SK-N-SH treated with all-trans-retinoic acid at 6 μM for 48 hours (cell line): ENCODE measurements at places on chromosomes 11 and 22.

GRCh38 chr22:25828422-25828821, 86.4 kb downstream of the MYO18B start:
- no peak for ATAC-seq

- no peak for ATAC-seq
Measured at GRCh38 chr11:83158357-83158786, 1.4 kb downstream of the PCF11 start.

- ATAC-seq: no peak
Measured at GRCh38 chr11:60118338-60118737, 29.9 kb downstream of the MS4A2 start.

- ATAC-seq: no peak
Measured at GRCh38 chr11:115548878-115549528, 44.8 kb upstream of the CADM1 start.

- peak; percentile 55; the same call in 2 of the 3 replicates for ATAC-seq
Measured at GRCh38 chr11:96827164-96827563, 437.4 kb downstream of the JRKL start.

DNA sequence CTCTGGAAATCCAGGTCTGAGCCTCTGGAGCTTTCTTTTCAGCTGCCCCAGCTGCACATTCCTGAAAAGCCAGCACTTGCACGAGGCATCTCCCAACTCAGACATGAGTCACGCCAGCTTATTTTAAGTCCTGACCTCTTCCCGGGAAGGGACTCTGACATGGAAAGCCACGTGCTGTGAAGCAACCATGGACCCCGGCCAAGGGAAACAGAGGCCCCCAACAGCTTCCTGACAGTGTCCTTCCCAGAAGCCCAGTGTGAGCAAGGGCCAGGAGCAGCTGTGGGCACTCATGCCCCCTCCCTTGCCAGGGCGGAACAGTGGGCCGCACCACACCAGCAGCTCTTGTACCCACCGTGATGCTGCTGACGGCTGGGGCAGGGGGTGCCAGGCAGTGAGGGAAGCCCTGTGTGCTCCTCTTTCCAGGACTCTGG, 118.8 kb upstream of the CADM1 start:
- ATAC-seq: peak; percentile 74

DNA sequence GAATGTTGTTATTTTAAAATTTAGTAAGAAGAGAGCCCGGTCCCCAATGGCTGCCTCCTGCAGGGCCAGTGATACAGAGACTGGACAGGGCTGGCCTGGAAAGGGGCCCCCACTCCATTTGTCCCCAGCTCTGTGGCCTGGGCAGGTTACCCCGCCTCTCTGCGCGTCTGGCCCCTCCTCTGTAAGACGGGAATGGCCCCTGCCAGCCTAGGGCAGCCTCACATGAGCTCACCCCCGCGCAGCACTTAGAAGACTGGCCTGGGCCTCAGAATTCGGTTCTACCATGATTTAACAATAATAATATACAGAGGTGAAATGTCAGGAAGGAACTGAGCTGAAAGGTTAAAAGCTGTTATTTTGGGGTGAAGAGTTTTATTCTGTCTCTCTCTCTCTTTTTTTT, 1.3 kb downstream of the APOBEC3G start:
- no peak for ATAC-seq

DNA sequence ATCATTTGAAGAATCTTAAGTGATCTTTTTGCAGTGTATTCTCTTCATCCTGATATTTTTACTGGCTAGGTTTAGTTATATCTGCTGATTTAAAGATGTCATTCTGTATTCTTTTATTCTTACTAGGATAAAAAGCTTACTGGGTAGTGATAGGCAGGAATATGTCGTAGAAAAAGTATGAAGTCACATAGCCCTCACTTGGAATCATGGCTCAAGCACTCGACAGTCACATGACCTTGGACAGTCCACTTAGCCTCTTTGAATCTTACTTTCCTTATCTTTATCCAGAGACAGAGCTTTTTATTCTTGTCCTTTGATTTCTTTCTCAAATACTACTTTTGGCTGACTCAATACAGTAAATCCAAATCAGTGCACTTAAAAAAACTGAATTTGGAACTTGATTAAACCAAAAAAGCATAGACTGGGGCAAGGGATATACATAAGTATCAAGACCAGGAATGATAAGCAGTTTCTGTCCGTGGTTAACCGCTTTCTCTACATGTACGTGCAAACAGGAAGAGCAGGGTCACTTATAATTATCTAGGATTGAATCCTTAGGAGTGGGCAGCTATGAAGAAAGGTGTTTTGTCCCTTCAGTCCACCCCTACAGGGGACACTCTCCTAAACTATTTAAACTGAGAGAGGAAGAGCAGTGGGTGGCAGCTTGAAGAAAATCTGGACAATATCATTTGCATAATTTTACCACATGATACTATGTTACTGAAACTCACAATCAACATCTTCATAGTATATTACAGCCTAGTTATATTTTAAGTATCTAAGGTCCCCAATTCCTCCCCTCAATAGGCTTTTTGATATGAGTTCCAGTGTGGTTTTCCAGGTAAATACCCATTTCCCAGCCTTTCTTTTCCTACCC, 8.0 kb downstream of the MMP7 start:
- ATAC-seq: peak; percentile 49; the same call in 1 of the 3 replicates

DNA sequence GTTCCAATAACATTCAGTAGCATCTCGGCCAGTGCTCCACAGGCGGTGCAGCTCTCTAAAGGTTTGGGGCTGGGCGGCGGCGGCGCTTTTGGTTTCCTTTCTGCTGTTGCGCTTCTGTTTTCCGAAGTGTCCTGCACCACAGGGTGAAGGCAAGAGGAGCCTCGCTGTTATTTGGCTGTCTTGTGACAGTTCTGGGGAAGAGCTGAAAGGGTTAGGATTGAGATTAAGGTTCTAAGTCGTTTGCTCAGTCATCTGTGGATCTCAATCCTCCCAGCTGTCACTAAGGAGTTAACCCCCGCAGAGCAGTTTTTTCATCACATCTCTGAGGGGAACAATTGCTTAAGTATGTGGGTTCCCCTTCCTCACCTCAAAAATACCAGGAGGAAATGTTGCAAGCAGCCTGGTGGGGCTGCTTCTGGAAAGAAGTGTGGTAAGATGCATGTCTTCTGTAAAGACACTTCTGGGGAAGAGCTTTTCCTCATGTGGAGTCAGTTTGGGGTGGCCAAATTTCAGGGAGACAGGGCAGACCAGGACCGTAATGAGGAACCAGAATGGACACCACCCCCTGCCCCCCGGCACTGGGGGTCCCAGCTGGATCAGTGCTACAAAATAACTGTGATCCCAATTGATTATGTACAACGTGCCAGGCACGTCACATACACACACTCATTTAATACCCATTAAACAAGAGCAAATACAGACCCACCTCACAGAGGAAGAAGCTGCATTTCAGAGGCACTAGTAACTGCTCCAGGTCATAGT, 14.2 kb downstream of the TMEM121B start:
- no peak for ATAC-seq

GRCh38 chr11:12775955-12776354, 101.7 kb downstream of the TEAD1 start:
- ATAC-seq: no peak

DNA sequence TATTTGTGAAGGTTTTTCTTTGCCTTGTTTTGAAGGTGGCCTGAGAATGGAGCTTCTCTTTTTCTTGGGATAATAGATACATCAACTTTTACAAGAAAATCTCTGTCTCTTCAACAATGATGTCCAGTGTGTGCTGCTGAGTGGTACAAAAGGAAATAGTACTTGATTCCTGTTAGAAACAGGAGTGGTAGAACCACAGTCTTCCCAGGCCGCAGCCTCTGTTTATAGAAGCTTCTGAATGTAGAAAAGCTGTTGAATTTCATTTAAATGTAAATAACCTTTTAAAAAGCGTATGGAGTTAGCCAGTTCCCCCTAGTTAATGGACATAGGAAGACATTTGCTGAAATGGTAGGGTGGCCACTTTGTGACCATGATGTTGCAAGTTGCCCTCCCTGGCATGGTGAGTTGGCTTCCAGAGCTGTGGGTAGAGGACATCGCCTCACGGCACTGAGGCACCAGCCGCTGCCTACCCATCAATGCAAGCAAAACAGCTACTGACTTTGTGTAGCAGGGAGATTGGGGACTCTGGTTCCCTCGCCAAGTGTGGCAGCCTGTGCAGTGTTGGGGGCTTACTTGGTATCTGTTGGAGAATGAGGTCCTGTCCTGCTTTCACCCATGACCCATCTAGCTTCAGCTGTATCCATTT, 31.6 kb downstream of the C11orf91 start:
- no peak for ATAC-seq

DNA sequence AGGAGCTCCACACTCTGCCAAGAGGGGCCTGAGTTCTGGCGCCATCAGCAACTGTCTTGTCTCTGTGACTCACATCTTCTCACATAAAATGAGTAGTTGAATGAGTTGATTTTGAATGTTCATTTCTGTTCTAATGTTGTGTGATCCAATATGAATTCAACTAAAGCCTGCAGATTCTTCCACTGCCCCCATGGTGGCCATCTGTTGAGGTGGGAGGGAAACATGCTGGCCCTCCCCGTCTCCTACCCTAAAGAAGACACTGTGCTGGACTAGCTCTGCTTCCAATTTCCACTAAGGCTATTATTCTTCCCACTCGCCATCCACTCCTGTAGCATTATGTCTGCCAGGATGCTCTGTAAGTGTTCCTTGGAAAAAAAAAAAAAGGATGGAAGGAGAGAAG, 555.6 kb upstream of the LARGE1 start:
- no peak for ATAC-seq

DNA sequence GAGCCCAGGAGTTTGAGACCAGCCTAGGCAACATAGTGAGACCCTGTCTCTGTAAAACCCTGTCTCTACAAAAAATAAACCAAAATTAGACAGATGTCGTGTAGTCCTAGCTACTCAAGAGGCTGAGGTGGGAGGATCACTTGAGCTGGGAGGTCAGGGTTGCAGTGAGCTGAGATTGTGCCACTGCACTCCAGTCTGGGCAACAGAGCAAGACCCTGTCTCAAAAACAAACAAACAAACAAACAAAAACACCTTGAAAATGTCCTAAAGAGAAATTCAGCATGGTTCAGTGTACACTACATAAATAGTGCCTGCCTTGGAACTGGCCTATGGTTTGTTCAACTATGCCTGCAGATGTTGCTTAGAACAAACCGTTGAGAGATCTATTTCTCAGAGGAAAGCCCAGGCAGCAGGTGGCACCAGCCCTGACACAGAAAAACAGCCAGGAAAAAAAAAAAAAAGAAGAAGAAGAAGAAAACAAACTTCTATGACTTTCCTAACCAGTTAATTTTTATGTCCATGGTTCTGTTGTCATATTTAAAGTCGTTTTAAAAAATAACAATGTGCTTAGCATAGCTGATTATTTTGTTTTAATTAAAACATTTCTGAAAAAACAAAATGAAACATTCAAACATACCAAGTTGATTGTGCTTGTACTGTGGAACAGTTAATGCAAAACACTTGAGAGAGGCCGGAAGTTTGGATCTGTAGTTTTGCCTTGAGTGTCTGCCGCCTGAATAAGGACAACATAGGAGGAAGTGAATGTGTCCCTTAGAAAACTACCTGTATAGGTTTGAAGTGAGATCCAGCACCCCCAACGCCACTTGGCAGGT, 5.4 kb downstream of the KREMEN1 start:
- ATAC-seq: no peak

- no peak for ATAC-seq
Measured at GRCh38 chr11:65937766-65938165, 7.5 kb upstream of the TSGA10IP start.

- no peak for ATAC-seq
Measured at GRCh38 chr11:21511835-21512440, 680.9 kb upstream of the ANO5 start.

- no peak for ATAC-seq
Measured at GRCh38 chr11:116901211-116901610, 63.8 kb upstream of the APOA1 start.

DNA sequence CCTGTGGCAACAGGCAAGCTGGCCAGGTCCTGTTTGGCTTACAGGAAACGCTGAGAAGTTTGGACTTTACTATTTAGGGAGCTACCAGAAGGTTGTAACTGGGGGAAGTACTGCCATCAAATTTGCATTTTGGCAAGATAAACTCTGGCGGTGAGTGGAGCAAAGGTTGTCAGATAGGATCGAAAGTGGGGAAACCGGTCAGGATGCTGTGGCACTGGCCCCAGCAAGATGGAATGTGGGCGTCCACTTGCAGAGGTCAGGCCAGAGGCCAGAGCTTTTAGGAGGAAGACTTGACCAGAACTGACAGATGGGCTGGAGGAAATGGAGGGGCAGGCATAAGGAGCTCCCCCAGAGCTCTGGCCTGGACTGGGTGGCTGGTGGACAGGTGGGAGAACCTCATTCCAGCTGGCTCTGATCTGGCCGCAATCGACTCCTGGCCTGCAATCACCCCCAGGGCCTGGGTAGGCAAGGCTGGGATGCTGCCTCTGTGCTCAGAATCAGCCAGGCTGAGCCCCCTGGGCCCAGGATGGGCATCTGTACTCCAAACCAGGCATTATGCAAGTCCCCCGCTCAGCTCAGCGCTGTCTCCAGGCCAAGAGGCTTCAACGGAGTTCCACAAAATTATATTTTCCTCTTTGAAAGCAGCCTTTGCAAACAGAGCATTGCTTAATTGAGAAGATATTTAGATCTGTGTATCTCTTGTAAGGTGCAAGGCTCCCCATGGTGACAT, 178.3 kb upstream of the NECTIN1 start:
- ATAC-seq: no peak; the same call in 1 of the 3 replicates

DNA sequence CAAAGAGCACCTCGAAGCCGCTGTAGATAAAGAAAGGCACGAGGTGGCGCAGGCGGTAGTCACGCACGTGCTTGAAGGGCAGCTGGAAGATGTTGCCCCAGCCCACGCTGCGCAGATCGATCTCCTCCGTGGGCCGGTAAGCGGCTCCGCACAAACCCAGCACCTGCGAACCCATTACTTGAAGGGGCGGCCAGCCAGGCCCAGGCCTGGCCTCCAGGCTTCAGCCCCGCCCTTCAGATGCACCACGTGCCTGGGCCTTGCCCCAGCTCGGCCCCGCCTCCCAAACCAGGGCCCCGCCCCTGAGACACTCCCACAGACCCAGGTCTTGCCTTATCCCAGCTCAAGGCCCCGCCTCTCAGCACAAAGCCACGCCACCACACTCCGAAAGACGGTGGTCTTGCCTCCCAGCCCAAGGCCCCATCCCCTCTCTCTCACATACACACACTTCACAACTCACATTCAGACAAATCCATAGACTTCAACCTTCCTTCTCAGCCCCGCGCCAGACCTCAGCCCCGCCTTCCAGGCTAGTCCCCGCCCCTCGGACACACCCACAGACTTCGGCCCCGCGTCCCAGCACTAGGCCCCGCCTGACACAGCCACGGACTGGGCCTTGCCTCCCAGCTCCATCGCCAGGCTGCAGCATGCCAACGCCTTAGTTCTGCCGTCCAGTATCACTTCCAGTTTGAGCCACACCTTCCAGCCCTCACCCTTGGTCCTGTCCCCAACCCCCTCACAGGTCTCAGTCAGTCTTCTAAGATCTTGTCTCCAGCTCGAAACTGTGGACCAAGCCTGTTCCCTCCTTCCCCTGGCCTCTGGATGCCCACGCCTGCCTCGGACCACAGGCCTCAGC, 7.0 kb downstream of the UNC93B1 start:
- ATAC-seq: peak; percentile 79
